Psoas muscle (tissue), 8 donors: ENCODE measurements at places on chromosomes 13 and 19. TPM values are rescaled to one million over a fixed set of nuclear protein-coding genes. Genes with fewer than 3 reads are reported as not detected.

Gene PLIN4
- polyA plus RNA-seq, result 97.8 TPM

Gene CDKN2D
- polyA plus RNA-seq, result 18.0 TPM

Gene C13orf42
- polyA plus RNA-seq, result not detected

Gene RRAS
- 49.8 TPM for polyA plus RNA-seq

Gene LPAR2
- polyA plus RNA-seq, result 0.08 TPM

- DNase-seq, result no peak
These were observed 19.2 kb upstream of the C2CD4C start for GRCh38 chr19:428149-428548.

GRCh38 chr19:1624458-1624857 is 19.2 kb upstream of the UQCR11 start:
- peak; percentile 69 for DNase-seq

- DNase-seq, result no peak
These were observed 164.1 kb downstream of the UQCRFS1 start for GRCh38 chr19:29048873-29049272.

DNA sequence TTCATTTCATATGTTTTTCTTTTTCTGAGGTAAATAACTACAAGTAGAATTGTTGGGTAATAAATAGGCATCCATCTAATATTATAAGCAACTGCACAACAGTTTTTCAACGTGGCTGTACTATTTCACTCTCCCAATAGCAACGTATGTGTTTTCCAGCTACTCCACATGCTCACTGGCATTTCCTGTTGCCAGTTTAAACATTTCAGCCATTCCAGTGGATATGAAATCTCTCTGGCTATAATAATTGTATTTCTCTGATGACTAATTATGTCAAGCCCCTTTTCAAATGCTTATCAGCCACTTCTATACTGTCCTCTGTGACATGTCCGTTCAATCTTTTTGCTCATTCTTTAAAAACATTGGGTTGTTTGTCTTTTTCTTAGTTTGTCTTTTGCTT is 26.8 kb upstream of the ALOX5AP start:
- DNase-seq, result no peak
